ENCODE measurements at places on chromosomes 2 and 18. TPM values are rescaled to one million over a fixed set of nuclear protein-coding genes. Genes with fewer than 3 reads are reported as not detected.

Gene REG1B
- polyA plus RNA-seq = not detected

DNA sequence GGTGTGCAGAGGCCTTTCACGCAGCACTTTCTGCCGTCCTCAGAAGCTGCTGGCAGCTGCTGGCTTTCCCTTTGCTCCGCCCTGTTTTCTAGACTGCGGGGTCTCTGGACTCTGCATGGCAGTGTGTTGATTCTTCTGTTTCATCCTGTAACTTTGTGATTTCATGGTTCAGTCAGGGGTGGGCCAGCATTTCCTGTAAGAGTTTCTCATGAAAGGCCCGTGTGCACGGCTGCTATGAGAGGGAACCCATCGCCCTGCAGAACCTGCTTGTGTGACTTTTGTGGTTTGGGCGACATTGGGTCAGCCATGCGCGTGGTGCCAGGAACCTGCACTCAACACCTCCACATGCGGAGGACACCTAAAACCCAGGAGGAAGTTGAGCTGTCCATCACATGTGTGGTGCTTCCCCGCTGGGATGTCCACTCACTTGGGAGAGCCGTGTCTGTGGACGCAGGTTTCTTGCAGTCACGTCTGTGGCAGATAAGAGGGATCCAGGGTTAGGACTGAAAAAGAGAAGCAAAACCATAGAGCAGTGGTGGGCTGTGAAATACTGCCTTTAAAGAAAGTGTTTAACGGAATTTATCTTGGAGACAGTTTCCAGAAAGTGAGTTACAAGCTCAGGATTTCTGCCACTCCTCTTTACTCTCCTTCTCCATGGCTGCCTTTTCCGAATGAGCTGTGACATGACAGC lies 167.3 kb upstream of the ALKAL2 start:
- no peak for DNase-seq

Gene CDH19
- 1.3 TPM for polyA plus RNA-seq

Gene PARD6G
- 0.96 TPM for polyA plus RNA-seq

Gene FHL2
- polyA plus RNA-seq = 9.0 TPM

Gene TMEFF2
- 0.08 TPM for polyA plus RNA-seq

DNA sequence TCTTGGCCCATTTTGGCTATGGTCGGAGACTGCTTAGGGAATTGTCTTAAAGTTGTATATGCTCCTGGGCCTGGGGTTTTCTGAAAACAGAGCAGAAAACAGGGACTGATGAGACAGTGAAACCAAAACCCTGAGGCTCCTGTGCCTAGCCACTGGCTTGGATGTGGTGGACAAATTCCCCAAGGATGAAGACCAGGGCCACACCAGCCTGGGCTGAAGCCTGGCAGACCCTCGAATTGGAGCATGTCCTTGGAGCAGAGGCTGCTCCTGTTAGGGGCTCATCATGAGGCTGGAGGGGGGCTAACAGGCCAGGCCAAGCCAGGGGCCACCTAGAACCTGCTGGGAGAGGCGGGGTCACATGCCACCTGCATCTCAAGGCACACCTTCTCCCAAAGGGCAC lies 68.1 kb downstream of the STPG4 start:
- no peak for DNase-seq

Gene KCNIP3
- polyA plus RNA-seq = 0.26 TPM

DNA sequence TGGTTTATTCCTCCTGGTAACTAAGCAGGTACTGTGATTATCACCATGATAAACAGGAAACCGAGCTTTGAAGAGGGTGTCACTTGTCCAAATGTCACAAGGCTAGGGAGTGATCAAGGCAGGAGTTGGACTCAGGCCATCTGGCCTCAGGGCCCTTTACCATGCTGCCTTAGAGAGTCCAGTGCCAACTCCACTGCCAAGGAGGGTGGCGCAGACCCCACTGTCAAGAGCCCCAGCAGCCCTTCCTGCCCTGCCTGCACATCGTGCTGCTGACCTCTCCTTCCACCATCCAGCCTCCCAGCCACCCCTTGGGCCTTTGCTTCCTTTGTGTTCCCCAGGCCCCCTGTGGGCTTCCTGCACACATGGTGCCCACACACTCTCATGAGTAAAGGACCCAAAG lies 48.3 kb downstream of the TNS1 start:
- no peak for DNase-seq

GRCh38 chr2:168450171-168450570 lies 5.9 kb upstream of the CERS6 start:
- no peak for DNase-seq

Gene HOXD8
- polyA plus RNA-seq = 0.06 TPM

DNA sequence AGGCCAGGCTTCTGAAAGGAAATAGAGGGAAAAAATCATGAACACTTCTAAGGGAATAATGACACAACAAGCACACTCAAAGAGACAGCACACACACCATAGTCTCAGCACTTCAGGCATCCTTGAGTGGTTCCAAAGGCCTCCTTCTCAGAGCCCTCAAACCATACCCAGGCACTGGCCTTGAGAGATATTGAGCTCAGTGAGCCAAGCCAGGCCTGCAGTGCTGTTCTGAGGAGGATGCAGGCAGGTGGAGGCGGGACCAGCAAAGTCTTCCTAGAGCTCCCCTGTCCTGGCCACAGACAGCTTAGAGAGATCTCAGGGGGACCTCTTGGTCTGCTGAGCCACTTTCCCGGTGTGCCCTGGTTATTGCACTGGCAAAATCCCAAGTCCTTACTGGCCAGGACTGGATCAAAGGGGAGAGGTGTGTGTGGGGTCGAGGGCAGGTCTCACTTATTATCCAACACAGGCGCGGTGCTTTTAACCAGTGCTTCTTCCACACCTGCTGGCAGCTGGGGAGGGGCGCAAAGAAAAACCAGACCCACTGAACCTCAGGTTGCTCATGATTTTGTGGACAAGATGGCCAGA lies 86.8 kb upstream of the HAAO start:
- no peak for DNase-seq

DNA sequence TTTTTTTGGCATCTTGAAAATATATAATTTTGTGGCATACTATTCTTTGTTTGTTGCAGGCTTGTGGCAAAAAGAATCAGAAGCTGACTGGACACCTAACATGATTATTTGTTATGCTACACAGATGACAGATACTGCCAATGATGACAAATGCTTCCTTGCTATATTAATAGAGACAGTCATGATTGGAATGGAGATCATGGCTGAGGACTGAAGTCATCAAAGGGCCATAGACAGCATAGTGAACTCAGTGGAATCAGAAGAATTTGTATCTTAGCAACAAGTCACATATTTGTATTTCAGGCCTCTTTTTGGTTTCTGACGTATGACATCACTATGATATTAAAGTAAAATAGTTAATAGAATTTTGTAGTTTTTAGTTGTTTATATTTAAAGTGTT lies 1003.8 kb upstream of the DDX18 start:
- no peak for DNase-seq

- no peak for DNase-seq
Observed at GRCh38 chr2:204850581-204850980, 305.3 kb downstream of the PARD3B start.

- peak; percentile 19 for DNase-seq
Observed at GRCh38 chr2:109727929-109728447, 66.1 kb upstream of the RGPD5 start.

DNA sequence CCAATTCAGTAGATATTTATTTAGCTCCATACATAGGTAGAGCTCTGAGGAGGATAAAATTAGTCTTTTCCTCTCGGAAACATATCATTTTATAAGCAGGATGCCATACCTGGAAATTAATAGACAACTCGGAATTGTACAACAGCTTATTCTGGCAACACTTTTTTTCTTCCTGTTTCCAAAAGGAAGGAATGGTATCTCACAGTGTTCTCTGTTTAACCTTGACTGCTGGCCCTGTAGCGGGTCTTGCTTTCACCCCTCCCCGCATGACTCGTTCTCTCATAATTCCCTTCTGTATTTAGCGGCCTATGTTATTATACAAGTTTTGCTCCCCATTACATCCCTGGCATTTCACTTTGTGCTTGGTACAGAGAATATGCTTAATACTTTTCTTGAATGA lies 2.5 kb upstream of the KYNU start:
- DNase-seq = no peak

Gene SERPINB2
- polyA plus RNA-seq = not detected

DNA sequence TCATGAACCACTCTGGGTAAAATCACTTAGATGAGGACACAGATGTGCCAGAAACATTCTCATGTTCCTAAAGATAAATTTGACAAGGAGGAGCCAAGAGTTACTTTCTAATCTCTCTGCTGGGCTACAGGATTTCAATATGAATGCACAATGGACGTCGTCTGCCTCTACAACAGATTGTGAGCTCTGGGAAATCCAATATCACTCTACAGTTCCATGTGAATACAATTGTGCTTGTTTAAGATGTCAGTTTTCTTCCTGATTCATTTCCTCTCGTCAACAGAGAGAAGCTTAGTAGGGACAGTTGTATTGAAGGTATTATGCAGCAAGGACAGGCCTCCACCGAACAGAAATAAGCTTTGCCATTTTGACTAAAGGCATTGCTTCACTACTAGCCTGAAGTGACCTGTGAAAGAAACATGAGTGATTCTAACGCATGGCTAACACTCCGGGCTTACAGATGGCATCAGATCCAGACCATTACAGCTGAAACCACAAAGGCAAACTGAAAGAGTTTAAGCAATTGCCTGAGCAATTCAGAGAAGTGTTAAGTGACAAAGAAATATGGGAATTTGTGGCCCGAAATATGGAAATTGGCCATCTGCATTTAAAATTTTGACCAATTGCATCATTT lies 1591.5 kb downstream of the LRP1B start:
- no peak for DNase-seq

DNA sequence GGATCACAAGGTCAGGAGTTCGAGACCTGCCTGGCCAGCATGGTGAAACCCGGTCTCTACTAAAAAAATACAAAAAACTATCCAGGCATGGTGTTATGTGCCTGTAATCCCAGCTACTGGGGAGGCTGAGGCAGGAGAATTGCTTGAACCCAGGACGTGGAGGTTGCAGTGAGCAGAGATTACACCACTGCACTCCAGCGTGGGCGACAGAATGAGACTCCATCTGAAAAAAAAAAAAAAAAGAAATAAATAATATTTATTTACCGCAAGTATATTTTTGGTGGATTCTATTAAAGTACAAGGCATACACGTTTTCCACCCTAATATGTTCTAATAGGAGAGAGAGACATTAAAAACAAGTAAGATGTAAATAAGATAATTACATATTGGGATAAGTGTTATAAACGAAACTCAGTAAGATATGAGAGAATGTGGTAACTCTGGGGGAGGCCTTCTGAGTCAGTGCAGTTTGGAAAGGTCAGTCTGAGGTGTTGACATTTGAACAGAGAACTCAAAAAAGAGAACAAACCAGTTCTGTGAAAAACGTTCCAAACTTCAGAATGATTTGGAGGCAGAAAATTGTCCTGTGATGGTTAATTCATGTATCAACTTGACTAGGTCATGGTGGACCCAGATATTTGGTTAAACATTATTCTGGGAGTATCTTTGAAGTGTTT lies 8.8 kb upstream of the POLI start:
- no peak for DNase-seq

- DNase-seq = no peak
Observed at GRCh38 chr2:43508209-43508608, 87.6 kb downstream of the THADA start.

Gene CPLX4
- not detected for polyA plus RNA-seq

GRCh38 chr2:16260041-16260830 lies 319.9 kb downstream of the MYCN start:
- no peak for DNase-seq

Gene RAB27B
- polyA plus RNA-seq = 0.13 TPM

DNA sequence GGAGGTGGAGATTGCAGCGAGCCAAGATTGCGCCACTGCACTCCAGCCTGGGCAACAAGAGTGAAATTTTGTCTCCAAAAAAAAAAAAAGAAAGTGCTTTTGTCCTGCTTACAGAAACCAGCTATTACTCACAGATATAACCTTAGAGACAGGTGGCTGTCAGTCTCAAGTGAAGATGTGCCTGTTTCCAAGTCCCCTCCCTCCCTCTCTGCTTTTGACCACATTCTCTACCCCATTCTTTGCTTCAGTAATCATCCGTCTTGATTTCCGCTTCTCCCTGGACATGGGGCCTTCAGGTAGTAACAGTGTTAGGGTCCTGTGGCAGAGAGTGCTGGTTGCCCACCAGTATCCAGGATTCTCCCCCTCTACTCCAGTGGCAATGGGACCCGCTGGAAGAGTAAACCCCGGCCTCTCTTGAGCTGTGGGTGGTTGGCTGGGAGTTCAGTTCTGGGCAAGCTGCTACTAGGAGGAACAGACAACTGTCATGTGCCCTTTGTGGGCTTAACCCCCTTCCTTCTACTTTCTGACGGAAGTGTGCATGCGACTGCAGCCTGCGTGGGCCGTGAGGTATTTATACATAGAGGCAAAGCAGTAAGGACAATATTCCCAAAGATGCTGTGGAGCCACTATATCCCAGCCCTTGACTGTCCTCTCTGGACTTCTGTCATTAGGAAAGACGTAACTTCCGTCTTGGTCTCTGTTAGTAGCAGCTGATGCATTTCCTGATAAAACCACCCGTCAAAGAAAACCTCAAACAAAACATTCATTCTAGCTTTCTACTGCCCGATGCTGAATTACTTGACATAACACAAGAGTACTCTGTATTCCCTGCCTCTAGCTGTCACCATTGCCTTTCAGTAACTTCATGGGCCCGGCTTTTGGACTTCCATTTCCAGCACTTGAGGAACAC lies 17.8 kb downstream of the PDCL3 start:
- no peak for DNase-seq

DNA sequence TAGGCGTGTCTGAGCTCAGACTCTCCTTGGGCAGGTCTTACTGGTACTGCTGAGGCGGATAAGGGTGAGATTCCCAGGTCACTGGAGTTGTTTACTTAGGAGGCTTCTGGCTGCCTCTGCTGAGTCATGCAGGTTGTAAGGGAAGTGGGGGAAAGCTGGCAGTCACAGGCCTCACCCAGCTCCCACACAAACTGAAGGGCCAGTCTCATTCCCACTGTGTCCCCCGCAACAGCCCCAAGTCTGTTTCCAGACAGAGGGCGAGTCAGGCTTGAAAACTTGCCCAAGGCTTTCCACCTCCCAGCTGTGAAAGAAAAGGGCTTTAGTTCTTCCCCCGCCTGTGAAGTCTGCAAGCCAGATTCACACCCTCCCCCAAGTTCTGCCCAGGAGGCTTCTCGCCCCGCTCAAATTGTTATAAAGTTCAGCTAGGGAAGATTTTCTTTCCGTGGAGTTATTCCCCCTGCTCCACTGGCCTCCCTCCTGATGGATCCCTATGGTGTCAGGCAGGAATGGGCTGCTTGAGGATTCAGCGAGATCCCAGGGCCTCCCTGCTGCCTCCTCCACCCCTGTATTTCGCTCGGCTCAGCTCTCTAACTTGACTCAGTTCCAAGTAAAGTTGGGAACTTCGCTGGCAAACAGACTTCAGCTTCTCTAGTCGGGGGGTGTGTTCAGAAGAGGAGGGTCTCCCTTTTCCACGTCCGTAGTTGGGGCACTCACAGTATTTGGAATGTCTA lies 248.6 kb downstream of the NR4A2 start:
- no peak for DNase-seq

GRCh38 chr2:204112084-204112770 lies 175.7 kb downstream of the ICOS start:
- no peak for DNase-seq

- DNase-seq = no peak
Observed at GRCh38 chr2:238016526-238016925, 44.3 kb upstream of the SCLY start.

Gene TRABD2A
- 0.27 TPM for polyA plus RNA-seq

Gene UGT1A3
- polyA plus RNA-seq = 7.0 TPM

All from liver (tissue), 10 donors.